Stimulated activated CD8-positive, alpha-beta memory T cell treated with anti-CD3 and anti-CD28 coated beads, Interleukin-4, amount 100 ng/mL, for 24 hours (primary cell): ENCODE measurements at places on chromosomes 12 and 14.

- DNase-seq, result no peak
Observed at GRCh38 chr14:33375196-33375595, 436.5 kb downstream of the NPAS3 start.

GRCh38 chr14:55846826-55847446 lies 266.9 kb downstream of the KTN1 start:
- DNase-seq, result no peak

DNA sequence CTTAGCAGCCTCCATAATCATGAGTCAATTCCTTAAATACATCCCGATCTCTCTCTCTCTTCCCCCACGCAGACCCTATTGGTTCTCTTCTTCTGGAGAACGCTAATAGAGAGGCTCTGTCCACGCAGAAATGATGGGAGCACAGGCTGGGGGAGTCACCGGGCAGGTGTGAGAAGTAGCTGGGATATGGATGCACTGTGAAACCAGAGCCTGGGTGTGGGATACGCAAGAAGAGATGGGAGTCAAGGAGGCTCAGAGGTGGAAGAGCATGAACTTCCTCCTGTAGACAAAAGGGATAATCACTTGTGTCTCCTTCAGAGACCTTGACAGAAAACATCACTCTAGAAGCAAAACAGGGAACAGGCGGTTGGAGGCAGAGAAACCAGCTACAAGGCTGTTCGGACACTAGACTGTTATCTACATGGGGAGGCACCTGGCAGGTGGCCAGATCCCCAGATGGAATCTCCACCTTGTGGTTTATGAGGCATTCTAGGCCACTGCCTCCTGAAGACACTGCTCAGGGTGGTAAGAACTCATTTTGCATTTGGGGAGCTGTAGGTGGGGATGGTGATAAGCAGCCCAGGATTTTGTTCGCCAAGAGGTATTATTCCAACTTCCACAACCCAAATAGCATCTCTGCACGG lies 7.2 kb upstream of the SELPLG start:
- DNase-seq, result no peak

GRCh38 chr12:93740751-93741150 lies 63.6 kb downstream of the CRADD start:
- DNase-seq, result no peak

GRCh38 chr12:96420277-96420835 lies 20.1 kb upstream of the CDK17 start:
- DNase-seq, result no peak

DNA sequence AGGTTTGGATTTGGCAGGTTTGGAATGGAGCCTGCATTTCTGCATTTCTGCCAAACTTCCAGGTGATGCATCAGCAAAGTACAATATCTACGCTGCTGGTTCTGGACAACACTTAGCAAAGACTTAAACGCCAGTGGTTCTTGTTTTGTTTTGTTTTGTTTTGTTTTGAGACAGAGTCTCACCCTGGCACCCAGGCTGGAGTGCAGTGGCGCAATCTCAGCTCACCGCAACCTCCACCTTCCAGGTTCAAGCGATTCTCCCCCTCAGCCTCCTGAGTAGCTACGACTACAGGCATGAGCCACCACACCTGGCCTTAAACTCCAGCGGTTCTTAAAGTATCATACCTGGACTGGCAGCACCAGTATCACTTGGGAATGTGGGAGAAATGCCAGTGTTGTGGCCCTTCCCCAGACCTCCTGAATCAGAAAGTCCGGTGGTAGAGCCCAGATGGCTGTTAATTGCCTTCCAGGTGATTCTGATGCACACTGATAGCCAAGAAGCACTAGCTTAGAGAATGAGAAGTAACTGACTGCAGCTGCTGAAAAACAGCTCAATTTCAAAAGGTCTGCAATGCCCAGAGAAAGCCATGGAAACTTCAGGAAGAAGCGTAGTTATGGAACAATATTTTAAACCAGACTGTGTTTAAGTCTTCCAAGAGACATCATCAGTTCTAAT lies 114.8 kb upstream of the FOXN3 start:
- DNase-seq, result no peak

- DNase-seq, result no peak
Observed at GRCh38 chr12:20101046-20101445, 267.3 kb upstream of the PDE3A start.
